ENCODE measurements at places on chromosomes 12 and 14.
A peak's percentile ranks its signal among the peaks of the same experiment; 100 is the strongest.

DNA sequence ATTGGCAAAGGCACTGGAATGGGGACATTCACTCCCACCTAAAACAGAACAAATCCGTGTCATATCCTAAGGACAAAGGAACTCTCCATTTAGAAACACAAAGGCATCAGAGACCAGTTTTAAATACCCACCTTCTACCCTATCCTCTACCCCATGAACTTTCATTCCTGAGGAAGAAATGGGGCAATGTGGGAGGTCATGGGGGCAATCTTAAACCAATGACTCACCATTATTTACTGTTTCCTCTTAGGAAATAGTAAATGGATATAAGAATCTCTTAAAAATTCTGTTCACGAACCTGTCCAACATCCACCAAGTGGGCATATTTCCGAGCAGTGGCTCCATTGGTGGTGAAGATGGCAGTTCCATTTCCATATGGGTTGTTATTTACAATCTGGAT lies 19.4 kb downstream of the ALDH6A1 start:
- DNase-seq: no peak

DNA sequence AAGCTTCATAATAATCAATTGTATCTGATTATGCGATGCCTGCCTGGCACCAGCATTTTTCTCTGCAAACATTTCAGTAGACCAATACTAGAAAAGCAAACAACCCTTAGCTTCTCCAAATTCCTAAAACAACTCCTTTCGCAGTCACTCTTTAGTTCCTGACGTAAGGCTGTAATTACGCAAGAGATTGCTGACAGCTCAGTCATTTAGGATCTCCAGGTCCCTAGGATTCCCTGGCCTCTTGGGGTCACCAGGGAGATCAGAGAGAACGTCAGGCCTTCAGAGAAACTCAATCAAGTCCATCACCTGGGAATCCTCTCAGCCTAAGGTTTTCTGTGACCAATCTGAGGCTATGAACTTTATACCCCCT lies 390.6 kb downstream of the PAWR start:
- DNase-seq: no peak

DNA sequence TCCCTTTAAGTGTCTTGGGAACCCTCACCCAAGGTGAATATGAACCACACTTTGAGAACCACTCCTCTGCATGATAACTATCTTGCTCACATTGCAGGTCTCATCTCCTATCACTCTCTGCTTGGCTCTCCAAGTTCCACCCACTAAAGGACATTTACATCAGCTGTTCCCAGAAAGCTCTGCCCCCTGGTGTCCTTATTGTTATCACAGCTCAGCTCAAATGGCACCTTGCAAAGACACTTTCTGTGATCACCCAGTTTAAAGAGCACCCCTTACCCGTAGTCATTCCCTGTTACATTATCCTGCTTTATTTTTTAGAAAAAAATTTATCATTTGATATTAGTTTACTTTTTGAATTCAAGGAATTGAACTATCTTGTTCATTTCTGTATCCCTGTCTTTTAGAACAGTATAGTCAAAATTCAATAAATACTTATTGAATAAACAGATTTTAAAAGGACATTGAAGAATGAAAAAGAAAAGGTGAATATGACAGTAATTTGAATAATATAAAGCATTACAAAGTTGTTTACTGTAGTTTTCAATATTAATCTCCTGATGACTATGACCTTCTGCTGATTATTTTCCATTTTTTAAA lies 20.5 kb upstream of the GUCY2C start:
- DNase-seq: no peak

DNA sequence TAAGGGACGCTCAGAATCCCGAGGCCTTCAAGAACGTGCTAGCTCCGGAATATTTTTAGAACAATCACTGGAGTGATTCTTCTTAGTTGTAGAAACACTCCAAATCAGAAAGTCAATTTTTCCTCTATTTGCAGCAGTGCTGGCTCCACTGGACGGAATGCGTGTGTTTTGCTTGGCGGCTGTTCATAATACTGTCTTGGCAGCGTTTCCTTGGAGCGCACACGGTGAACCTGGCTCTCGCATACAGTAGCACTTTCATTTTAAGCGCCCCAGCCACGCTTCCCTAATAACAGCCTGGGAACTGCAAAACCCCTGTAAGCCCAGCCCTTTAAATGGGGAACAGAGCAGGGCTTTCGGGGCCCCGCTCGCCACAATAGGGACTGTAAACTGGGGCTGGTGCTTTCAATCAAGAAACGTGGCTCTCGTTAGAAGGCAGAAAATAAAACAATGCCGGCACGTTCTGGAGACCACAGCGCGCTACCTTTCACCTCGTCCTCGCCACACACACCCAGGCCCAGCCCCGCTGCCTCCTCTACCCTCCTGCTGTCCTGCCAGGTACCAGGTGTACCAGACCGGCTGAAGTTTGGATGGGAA lies 79.9 kb downstream of the BCL11B start:
- peak; percentile 46 for DNase-seq

All from occipital lobe (tissue), 3 donors.